Stimulated activated CD8-positive, alpha-beta memory T cell treated with anti-CD3 and anti-CD28 coated beads, Interleukin-4, amount 100 ng/mL, for 48 hours (primary cell): ENCODE measurements at places on chromosomes 6 and 20.

GRCh38 chr6:22412994-22413393 lies 116.2 kb upstream of the PRL start:
- DNase-seq: no peak

GRCh38 chr20:6006603-6006949 lies 47.3 kb downstream of the LRRN4 start:
- no peak for DNase-seq

GRCh38 chr6:26311385-26312095 lies 53.5 kb upstream of the BTN3A2 start:
- peak; percentile 72 for DNase-seq

DNA sequence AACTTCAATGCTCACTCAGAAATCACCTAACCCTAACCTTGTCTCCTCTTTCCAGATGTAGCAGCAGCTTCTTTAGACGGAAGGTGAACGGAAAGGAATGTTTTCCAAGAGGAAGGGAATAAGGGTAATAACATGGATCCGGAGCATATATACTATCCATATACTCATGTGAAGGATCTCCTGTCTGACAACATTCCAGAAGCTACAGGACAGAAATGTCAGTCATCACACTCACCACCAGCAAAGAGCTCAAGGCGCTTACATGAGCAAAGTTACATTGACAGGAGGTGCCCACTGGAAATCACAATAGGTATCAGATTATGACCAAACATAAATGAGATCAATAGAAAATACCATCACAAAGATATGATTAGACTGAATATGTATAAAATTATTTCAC lies 122.1 kb upstream of the CCDC28A start:
- no peak for DNase-seq

DNA sequence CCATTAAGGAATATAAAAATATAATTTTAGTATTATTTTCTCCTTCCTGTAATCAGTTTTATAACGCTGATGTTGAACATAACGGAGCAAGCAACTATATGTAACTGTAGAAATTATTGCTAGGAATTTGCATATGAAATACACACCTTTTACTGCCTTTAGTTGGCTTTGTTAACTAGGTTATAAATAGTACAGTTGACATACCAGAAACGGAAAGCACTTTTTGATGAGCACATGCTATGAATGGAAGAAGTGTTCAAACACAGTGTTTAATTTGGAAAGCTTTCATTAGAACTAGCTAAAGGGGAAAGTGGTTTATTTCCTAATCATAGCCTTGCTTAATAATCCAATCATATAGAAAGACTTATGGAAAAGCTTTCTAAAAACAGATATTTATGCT lies 25.3 kb upstream of the BEND3 start:
- no peak for DNase-seq

DNA sequence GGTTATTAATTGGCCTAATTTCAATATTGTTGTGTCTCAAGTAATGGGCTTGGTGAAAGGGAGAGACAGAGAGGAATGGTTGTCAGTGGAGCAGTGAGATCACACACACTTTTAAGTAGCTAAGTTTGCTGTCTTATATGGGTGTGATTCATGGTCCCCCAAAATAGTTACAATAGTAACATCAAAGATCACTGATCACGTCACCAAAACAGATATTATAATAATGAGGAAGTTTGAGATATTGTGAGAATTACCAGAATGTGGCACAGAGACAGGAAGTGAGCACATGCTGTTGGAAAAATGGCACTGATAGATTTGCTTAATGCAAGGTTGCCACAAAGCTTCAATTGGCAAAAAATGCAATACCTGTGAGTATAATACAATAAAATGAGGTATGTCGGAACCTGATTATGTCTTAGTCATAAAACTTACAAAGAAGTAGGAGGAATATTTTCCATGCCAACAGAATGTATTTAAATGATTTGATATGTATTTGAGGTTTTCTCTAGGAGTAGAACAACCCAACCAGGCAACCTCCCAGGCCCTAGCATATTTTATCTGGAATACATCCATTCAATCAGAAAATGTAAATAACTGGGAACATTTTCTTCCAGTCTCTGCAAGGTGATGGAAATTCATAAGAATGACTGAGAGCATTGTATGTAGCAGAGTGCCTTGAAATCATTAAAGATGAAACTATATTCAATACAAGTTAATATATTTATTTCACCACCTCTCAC lies 167.8 kb downstream of the CARMIL1 start:
- DNase-seq: no peak

DNA sequence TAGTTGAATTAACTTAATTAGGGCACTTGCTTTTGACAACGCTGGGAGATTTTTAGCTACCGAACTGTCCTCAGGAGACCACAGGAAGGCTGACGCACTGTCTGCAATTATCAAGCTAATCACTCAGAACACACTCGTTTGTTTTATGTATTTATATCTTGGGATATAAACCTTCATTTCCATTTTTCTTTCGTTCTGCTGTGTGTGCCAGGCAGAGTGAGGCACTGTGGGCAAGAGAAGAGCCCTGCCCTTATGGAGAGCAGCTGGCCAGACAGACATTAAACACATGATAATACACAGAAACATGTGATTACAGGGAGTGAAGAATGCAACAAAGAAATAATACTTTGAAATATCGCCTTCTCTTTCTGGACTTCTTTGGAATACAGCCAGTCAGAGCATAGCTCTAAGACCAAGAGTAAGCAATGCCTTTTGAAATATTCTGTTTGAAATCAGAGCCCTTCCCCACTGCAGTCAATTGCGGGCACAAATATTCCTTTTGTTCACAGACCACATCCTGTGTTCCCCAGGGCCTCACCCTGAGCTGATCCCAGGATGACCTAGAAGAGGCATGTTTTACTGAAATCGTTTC lies 96.8 kb downstream of the ANKRD60 start:
- DNase-seq: no peak

- no peak for DNase-seq
Measured at GRCh38 chr6:73393278-73393677, 1.4 kb upstream of the DDX43 start.

- no peak for DNase-seq
Measured at GRCh38 chr6:5506149-5506548, 244.8 kb downstream of the FARS2 start.

DNA sequence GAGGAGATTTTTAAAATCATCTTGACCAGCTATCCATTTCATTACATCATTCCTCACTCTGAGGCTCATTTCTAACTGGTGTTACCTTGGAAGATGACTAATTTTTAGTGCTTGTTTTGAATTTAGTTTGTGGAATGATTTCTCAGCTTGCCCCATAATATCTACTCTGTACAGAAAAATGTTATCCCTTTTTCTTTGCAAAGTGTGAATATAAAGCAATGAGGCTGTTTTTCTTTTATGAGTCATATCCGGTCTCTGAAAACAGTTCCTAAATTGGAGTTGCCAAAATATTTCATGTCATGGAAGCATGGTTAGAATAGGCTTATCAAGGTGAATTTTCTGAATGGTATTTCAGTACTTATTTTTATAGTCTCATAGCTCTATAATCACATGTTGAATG lies 43.8 kb downstream of the FUT9 start:
- no peak for DNase-seq

GRCh38 chr6:52749556-52750152 lies 13.6 kb downstream of the GSTA2 start:
- no peak for DNase-seq

DNA sequence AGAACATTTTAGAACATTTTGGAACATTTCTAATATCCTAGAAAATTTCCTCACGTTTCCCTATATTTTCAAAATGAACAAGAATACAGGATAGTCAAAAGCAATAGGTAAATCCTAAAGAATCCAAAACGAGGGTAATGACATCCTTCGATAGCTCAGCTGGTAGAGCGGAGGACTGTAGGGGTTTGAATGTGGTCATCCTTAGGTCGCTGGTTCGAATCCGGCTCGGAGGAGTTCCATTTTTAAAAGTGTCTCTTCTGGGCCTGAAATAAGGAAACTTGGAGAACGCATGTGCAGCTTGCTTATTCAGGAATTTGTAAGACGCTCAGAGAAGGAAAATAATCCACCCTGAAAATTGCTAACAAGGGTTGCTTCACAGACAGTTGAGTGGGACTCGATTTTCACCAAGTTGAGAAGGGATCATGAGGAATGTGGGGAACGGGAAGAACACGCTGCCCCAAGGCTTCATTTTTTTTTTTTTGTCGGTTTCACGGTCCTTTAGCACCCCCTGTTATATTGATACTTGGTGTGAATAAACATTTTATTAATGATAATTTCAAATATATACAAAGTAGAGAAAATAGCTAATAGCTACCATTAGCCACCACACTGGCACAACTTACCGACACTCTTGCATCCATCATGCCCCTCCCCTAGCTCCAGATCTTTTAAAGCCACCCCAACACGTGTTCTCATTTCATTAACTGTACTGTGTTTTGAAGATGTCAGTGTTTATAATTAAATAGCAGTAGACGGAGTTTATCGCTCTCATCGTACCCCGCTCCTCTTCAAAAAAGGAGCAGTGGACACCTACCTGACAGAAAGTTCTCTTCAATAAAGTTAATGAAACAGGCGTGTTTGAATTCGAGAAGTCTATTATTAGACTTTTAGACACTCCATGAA lies 1.8 kb upstream of the ABT1 start:
- DNase-seq: peak; percentile 81

DNA sequence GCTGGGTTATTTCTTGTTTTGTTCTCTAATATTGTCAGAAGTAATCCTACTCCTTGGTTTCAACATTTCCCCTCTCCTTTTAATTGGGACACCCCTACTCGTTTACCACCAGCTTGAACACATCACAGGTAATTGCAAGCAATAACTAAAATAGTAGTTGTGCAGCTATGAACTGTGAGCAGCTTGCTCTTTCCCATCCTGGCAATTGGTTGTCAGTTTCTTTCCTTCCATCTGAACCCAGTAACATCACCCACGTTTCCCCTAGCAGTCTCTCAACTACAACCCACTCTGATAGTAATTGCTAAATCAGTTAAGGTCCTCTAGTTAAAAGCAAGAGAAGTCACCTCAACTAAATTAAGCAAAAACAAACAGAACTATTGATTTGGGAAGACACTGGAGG lies 47.6 kb upstream of the GNRH2 start:
- DNase-seq: no peak

DNA sequence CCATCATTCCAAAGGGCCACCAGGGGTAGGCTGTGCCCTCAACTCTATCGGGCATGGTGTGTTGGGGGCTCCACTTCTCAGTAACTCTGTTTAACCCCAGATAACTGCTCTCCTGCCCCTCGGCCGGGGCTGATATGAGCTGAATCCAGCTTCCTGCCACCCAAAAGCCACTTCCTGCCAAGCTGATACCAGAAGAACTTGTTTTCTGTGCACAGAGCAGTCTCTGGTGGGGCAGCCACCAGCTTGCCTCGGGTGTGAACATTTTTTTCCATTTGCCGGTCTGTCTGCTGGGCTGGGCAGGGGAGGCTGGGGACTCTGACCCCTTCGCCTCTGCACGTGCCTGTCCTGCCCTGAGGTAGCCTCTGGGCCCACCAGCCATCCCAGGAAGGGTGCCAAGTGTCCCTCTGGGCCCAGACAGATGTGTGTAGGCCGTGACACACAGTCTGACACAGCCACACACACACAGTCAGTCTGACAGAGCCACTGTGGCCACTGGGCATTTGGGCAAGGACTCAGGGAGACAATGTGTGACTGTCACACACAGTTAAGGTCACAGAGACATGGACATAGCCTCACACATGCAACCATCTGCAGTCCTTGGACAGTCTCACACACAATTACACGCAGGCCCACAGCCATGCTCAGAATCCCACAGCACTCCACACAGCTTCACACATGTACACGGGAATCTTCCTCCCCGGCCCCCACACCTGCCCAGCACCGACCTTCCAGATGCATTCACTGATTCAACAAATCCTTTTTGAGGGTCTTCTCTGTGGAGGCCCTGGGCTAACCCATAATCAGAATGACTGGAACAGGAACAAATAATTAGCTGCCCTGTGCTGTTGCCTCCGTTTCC lies 45.1 kb downstream of the NOL4L start:
- DNase-seq: peak; percentile 75

DNA sequence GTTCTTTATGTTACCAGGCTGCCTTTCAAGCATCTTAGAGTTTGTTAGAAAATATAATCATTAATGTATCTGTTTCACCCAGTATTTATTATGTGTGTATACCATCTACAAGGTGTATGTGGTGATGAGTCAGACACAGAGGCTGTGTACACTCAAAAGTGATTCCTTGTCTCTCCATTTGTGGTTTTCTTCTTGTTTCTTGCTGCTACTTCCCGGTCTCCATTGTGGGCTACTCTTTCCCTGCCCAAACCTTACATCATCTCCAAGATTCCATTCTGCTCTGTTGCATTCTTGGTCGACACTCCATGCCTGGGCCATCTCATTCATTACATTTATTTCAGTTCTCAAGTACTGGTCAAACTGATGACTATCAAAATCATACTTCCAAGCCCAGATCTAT lies 182.2 kb upstream of the STXBP5 start:
- no peak for DNase-seq

- DNase-seq: no peak
Measured at GRCh38 chr6:29227235-29227634, 56.5 kb downstream of the OR2J2 start.

DNA sequence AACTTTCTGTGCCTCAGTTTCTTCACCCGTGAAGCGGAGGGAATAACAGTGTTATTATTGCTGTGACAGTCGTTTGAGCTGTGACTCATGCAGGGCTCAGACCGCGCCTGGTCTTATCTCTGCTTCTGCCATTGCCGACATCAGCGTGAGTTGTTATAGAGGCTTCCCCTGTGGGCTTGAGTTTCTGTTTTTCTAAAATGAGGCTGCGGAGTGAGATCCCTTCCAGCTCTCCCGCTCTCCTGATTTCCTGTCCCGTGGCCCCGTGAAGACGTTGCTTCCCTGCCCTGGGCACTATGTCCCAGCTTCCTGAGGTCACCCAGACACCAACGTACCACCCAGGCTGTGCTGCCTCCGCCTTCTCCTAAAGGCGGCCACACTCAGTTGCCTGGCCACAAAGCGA lies 278.5 kb downstream of the BMP7 start:
- no peak for DNase-seq

DNA sequence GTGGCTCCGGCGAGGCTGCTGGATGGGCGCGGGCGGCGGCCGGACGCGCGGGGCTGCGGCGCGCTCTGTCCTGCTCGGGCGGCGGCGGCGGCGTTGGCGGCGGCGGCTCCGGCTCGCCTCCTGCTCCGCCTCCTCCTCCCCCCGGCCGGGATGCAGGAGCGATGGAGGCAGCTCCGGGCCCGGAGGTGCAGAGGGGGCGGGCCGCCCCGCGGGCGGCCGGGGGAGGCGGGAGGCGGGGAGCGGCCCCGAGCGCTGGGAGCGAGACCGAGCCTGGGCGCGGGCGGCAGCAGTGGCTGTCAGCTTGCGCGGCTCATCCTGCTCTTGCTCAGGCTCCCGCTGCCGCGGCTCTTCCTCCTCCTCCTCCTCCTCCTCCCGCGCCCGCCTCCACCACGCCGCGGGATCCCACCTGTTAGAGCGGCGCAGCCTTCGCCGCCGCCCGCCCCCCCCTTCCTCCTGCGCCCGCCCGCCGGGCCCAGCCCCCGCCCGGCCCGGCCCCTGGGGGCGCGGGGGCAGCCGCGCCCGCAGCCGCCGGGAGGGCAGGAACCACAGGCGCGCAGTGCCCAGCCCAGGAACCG lies at the start of gene NOL4L:
Gene NOL4L (minus strand): TSS at position 323 of the 575 bp plus-strand sequence. CDS start 443 bp downstream, outside the sequence.
- peak; percentile 62 for DNase-seq

DNA sequence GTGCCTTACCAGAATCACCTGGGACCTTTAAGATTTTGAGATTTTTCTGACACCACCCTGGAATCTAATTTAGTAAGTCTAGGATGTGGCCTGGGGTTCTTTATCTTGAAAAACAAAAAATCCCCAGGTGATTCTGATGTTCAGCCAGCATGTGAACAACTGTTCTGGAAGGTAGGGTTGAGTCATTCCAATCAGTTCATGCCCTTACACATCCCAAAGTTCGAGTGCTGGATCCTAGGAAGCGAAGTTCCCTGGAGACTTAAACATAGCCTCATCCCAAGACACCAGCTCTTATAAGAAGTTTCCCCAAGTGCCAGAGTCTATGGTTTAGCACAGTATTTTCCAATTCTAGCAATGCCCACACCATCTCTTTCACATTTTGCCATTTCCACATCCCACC lies 6.3 kb upstream of the TSHZ2 start:
- no peak for DNase-seq
